ENCODE measurements at places on chromosomes 2 and 18.

DNA sequence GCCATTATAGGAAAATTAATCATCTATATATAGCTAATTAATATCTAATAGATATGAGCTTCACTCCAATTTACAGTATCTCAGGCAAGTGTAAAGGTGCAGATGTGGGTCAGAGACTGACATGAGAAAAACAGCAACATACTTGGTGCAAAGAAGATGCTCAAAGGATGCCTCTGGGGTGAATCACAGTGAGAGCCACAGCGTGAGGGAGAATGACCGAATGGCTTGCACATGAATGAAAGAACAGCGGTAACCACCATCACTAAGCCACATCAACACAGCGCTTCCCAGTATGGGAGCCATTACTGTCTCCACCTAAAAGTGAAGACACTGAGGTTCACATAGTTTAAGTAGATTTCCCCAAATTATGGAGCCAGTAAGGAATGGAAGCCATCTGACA lies 423.4 kb upstream of the ID2 start:
- DNase-seq, result no peak

GRCh38 chr2:162912787-162913186 lies 74.2 kb upstream of the KCNH7 start:
- no peak for DNase-seq

- DNase-seq, result no peak
Measured at GRCh38 chr18:13369353-13369752, 150.8 kb downstream of the LDLRAD4 start.

DNA sequence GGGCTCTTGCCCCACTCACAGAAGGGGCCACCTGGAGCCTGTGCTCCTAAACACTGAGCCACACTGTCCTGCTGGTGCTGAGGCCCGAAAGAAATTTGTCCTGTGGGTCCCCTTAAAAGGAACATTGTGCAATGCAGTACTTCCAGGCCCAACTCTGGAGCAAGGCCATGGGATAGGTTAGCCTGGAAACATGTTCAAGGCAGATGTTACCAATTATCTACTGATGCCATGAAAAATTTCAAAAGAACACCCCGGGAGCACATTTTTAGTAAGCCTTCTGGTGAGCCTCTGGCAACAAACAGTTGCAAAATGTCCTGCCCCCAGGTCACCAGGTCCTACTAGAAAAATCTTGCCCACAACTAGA lies 12.3 kb upstream of the PTMA start:
- no peak for DNase-seq

GRCh38 chr2:152031747-152032306 lies 67.0 kb downstream of the CACNB4 start:
- no peak for DNase-seq

DNA sequence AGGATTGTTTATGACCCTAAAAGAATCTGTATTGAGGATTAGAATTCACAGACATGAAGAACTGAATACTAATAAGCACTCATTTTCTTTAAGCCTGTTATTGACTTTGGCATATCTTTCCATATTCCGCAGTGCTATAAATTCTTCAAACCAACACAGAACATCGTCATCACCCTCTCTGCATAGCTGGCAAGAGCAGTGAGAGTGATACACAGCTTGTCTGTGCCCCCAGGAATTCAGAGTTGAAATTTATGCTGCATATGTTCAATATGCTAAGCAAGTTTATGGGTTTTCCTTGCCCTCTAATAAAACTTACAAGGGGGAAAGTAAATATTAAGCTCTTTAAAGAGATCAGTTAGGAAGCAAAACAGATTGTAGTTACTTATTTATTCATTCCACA lies 32.7 kb downstream of the CTLA4 start:
- no peak for DNase-seq

- no peak for DNase-seq
Measured at GRCh38 chr2:202848813-202849212, 22.8 kb downstream of the ICA1L start.

GRCh38 chr2:106843001-106843909 lies 42.7 kb downstream of the ST6GAL2 start:
- no peak for DNase-seq

DNA sequence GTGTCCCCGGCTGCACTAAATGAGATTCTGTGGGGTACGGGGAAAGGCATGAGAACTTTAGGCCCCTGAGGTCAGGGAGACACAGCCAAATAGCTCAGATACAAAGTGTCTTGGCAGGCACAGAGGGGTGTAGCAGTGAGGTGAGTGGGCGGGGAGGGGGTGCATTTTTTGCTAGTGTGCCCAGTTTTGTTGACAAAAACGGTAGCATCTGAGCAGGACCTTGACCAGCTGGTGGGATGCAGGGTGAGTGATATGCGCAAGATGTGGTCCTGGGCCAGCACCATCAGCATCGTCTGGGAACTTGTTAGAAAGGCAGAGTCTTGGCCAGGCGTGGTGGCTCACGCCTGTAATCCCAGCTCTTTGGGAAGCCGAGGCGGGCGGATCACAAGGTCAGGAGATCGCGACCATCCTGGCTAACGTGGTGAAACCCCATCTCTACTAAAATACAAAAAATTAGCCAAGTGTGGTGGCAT lies 127.3 kb upstream of the LGALSL start:
- no peak for DNase-seq

- DNase-seq, result no peak
Measured at GRCh38 chr18:25055076-25055475, 296.9 kb downstream of the ZNF521 start.

DNA sequence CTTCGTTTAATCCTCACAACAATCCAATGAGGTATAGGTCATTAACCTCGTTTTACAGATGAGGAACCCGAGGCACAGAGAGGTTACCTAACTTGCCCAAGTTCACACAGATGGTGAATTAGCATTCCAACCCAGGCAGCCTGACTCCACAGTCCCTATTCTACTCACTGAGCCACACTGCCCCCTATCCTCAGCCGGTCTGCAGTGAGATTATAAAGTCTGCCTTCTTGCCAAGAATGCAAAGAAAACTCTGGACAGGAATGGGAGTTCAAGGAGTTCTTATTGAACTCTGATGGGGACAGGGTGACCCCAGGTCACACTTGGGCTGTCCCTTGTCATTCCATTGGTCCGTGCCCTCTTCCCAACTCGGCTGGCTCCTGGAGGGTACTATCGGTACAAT lies 118.1 kb upstream of the MSH6 start:
- no peak for DNase-seq

- DNase-seq, result no peak
Measured at GRCh38 chr2:235350234-235350633, 143.6 kb upstream of the AGAP1 start.

- no peak for DNase-seq
Measured at GRCh38 chr2:202335791-202336467, 40.2 kb upstream of the BMPR2 start.

DNA sequence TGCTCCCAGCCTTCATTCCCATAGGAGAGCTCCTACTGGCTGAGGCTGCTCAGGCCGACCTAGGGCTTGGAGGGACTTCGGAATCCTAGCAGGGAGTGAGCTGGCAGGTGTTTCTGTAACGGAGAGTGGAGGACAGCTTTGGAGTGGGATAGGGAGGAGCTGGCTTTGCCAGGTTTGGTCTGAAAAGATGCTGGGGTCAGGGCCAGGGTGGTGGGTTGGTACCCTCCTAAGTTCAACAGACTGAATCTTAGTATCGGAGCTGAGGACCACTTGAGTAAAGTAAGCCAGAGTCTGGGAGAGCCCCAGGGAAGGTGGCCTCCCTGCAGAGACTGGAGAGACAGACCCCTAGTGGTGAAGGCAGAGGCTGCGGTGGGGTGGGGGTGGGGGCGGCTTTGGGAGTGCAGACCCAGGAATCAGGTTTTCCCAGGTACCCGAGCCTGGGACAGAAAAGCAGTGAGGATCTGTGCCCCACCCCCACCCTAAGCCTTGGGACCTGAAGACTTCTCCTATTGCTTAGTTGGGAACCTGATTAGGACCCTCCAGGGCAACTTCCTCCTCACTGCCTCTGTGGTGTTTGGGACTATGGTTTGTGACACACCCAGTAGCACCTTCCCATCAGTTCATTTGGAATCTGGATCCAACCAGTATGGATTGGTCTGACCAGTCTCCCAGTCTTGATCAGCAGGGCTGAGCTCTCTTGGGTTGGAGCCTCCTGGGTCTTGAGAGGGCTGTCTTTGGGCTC lies 3.0 kb downstream of the CNNM4 start:
- no peak for DNase-seq

DNA sequence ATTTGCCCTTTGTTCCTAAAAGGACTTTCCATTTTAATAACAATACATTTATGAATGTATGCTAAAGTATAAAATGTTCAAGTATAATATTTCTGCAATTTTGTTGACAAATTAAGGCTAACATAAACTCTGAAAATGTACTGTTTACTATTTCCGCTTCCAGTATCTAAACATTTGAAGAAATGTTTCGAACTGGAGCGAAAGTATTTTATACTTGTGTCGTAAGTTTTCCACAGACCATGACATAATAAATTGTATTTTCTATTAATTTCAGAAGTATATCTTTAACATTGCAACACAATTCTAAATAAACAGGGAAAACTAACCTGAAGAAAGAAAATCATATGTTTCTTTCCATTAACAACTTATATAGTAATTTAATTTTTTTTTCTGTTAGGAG lies 146.3 kb downstream of the CALCRL start:
- no peak for DNase-seq

DNA sequence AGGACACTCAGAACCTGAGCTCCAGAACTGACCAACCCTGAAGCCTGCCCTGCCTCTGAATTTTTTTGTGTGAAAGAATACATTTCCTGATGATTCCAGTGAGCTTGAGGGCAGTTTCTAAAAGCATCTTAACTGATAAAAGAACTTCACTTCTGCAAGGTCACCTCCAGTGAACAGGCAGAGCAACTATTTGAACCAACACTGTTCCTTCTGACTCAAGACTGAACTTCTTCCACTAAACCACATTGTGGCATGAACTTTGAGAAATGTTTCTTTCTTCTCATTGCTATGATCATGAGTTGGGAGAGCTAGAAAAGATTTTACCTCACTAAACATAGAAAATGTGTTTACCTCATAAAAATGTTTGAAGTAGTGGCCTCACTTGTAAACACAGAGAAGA lies 83.8 kb upstream of the SERTAD2 start:
- DNase-seq, result no peak

DNA sequence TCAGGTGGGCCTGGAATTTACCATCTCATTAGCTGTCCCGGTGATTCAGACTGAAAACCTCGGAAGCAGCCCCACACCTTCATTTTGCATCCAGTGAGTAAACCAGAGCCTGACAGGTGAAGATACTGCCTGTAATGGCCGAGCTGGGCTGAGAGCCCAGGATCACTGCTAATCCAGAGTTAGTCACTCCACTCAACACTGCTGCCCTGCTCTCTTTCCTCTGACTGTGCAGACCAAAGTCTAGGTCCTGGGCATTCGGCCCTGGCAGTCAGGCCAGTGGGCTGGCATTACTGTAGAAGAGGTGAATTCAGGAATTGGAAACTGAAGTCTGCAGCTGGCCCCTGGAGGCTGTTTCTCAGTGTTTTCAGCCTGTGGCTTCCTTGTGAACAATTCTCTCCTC lies 44.3 kb downstream of the TMEM17 start:
- DNase-seq, result no peak

DNA sequence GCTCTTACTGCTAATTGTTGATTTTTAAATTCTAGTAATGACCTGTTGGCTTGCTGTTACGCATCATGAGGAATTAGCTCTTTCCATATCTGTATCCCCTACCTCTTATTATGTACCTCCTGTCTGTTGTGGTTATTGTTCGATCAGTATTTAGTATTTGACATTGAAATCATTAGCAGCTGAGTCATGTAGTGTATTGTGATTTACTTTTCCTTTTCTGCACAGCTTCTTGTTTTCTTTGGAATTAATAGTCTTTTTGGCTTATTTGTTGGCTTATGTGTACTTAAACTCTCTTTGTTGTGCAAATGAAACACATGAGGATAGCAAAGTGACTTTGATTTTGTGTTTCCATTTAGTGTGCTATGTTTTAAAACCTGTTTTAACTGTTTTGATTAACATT lies 4.3 kb downstream of the EPB41L5 start:
- no peak for DNase-seq

DNA sequence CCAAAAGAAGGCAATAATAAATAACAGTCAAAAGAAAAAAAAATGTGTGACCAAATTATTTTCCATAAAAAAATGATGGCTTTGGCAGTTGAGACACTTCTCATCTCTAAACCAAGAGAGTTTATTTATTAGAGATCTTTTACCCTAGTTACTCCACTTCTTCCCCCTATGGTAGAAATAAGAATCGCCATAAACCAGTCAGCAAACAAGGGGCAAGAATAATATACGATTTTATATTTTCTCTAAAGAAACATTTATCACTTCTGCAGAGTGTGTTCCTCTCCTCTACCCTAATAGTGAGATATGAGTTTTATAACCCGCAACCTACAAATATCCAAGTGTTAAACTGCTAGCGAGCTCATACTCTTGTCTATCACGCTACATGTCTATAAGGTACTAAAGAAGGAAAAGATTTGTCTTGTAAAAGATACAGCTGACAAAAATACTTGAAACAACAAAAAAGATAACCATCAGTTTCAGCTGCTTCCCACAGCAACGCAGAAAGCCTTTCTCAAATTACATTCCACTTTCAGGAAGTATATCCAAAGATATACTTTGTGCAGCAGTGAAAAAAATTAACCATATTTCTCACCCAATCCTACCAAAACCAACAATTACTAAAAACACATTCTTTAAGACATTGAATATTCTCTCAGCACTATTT lies 2.3 kb downstream of the RNF103 start:
- no peak for DNase-seq

DNA sequence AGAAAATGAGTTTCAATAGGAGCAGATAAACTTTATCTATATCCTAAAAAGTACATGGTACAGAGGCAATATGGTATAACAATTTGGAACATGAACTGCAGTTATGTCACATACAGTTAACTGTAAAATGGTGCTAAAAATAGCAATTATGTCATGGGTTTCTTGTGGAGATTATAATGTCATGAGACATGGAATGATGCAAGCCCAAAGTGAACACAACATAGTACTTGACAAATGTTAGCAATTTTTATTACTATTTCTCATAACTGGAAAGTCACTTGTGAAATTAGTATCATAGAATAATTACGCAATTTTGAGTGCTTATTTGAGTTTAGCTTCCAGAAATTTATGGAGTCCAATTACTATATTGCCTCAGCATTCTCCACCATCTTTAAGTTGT lies 1263.4 kb downstream of the DSC3 start:
- no peak for DNase-seq

DNA sequence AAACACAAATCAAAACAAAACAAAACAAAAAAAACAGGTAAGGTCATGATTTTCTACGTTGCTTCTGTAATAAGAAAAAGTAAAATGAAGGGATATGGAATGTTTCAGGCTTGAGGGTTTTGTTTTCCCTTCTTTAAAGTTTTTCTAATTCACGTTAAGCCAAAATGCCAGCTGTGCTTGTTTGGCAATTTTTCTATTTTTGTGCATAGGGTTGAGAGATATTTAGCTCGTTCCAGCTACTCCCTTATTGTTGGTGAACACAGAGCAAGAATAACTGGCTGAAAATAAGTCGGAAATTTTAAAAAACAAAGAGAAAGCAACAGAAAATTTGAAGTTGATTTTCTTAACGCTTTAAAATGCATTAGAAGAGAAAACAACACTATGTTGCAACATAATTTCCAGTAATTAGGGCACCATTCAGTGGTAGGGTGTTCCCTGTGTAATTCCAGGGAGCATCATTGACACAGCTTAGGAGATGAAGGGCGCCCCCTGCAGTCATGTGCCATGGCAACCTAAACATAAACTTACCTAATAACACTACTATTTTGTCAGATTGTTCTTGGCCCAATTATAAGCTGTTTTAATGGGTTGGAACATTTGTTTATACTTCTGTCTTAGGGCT lies 99.5 kb downstream of the DTNA start:
- DNase-seq, result no peak

GRCh38 chr2:138818556-138818955 lies 38.4 kb upstream of the NXPH2 start:
- no peak for DNase-seq

- DNase-seq, result no peak
Measured at GRCh38 chr18:60549338-60549960, 176.9 kb upstream of the MC4R start.

Measured in T-helper 22 cell (primary cell).